ENCODE measurements at places on chromosomes 1 and 21.

DNA sequence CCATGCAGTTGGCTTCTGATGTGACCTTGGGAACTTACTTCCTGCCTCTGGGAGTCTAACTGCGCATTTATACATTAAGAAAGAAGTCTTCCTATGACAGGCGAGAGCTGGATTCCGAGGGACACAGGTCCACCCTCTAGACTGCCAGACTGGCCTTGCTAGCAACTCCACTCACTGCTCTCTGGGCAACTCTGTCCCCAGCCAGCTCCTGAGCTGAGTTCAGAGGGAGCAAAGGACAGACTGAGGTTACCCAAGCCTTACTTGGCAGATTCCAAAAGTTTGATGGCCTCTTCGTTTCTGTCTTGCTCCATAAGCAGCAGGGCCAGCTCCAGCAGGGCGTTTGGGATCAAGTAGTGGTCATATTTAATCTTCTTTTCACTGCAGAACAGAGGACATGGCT is 41.8 kb downstream of the TTC39A start:
- no peak for DNase-seq

- no peak for DNase-seq
Measured at GRCh38 chr1:67355745-67356424, 48.2 kb downstream of the IL12RB2 start.

DNA sequence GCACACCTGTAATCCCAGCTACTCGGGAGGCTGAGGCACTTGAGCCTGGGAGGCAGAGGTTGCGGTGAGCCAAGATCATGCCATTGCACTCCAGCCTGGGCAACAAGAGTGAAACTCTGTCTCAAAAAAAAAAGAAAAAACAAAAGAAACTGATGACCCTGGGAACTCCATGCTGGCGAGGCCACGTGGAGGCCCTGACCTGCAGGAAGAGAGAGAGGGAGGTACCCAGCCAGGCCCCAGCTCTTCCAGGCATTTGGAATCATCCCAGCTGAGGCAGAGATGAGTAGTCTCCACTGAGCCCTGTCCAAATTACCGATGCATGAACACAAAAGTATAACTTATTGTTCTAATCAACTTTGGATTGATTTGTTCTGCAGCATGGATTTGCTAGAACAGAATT is 132.0 kb upstream of the ZBTB40 start:
- no peak for DNase-seq

DNA sequence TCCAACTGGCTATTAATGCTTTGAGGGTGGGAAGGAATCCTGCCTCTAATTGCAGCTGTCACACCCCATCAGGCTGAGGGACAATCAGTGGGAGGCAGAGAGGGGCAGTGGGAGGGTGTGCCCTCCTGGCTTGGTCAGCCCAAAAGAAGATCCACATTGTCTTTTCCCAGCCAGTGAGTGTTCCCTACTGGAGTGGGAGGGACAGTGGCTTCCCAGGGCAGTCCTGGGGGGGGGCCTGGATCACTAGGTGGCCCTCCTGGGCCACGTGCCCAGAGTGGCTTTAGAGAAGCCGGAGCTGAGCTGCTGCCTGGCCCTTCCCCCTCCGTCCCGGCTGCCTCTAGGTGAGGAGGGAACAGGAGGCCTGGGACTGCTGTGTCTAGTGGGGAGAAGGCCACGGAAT is 14.0 kb downstream of the INKA2 start:
- DNase-seq: no peak

- DNase-seq: no peak
Measured at GRCh38 chr21:34320011-34320410, 43.8 kb upstream of the KCNE2 start.

- no peak for DNase-seq
Measured at GRCh38 chr1:55156093-55156492, 59.1 kb downstream of the USP24 start.

DNA sequence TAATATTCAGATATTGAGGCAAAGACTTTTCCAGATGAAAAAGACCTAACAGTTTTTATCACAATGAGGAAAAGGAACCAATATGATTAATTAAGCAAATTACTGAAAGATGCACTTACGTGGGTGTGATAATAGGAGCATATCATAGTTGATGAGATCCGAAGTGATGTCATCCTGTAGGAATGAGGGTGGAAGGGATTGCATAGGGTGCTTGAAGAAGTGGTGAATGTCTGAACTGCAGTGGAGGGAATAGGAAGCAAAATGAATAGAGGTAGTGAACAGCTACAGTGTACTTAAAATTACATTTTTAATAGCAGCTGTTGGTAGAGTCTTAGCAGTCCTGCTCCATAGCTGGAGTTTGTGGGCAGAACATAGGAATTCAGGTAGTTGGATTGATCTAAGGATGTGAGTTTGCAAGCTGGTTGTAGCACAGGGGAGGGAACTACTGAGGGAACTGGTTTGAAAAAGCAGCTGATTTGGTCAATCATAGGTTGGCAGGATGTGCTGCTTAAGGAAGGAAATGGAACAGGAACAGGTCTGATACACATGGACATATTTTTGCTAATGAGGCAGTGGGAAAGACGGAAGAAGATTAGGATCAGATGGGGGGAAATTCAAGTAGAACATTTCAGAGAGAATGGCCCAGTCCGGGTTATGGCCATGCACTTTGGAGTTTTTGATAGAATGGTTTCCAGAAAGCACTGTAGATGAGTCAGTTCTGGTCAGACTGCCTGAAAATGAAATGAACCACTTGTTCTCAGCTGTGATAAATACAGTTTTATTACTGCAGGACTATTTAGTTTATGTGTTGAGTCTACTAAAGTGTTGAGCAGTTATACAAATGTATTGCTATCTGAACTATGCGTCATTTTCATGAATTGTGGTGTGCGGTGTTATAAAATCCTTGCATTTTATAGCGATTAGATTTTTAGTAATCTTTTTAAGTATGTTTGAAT is 155.8 kb downstream of the RYR2 start:
- DNase-seq: no peak

DNA sequence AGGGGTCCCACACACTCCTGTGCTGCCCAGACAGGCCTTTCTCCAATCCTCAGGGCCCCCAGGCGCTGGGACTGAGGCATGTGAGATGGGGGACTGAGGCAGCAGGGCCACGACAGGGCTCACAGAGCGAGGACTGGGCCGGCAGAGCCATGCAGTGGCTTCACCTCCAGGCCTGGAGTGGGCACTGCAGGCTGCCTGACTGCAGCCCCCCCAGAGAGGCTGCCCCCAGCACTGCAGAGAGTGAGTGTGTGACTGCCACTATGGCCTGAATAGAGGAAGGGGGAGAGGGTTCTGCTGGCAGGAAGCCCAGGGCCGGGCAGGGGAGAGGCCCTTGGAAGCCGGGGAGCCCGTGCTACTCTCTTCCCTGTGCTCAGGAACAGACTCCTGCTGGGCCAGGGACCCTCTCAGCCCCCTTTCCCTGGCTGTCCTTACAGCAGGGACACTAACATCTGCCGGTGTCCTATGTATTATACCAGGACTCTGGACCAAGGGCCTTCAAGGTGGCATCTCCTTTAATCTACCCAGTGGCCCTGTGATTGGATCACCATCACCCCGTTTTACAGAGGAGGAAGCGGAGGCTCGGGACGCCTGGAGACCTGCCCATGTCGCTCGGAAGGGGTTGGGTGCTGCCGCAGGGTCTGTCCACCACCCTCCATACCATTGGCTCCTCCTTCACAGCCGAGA is 20.2 kb upstream of the PLEKHG5 start:
- DNase-seq: no peak

Data from activated CD8-positive, alpha-beta memory T cell treated with anti-CD3 and anti-CD28 coated beads for 48 hours (primary cell).